ENCODE measurements at places on chromosomes 5 and 9.
A peak's percentile ranks its signal among the peaks of the same experiment; 100 is the strongest.

DNA sequence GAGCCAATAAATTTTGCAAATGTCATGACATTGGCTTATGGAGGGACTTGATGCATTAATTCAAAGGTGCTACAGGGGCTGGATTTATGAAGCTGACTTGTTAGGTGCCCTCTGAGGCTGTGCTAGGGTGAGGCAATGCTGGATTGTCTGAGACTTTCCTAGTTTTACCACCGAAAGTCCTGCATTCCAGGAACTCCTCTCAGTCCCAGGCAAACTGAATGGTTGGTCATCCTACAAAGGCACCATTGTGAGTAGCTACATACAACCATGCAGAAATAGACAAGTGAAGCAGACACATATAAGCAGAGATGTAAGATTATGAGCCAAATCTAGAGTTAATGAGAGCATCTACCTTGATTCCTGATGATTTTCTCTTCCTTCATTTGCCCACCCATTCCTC is 95.3 kb downstream of the LIX1 start:
- no peak for DNase-seq

GRCh38 chr5:81397176-81397575 is 3.2 kb upstream of the ACOT12 start:
- DNase-seq, result no peak

- no peak for DNase-seq
These were observed 255.9 kb downstream of the FAM114A2 start for GRCh38 chr5:153782589-153783361.

- DNase-seq, result no peak
These were observed 4.4 kb downstream of the SSNA1 start for GRCh38 chr9:137192859-137193258.

DNA sequence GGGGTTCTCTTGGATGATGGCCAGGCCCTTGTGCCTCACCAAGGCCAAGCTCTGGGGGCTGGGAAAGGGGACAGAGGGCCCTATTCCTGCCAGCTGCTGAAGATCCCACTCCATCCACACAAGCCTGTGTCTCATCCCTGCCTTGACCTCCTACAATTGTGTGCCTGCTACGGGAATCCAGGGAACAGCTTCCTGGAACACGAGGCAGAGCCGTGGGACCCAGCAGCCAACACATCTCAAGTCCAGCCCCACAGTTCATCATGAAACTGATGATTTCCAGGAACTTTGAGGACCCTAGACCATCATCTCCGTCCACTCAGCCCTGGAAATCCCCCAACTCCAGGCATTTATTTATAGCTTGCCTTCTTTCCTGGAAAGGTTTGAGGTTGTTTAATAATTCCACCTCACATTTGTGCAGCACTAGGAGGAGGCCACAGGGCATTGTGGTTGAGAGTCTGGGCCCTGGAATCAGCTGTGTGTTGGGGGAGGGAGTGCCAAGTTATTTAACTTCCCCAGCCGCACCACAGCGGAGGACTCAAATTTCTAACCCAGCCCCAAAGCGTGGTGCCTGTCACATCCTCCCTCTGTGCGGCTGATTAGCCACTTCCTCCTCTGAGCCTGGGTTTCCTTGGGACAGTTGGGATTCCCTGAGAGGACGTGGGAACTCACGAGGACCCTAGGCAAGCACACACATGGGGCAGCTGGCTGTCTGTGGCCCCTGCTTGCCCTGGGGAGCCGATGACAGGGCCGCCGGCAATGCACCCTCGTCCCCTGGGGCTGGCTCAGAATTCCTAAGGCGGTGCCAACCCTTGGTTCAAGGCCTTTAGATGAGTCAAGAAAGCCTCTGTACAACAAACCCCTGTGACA is 58.2 kb upstream of the GGTA1 start:
- peak; percentile 34 for DNase-seq

DNA sequence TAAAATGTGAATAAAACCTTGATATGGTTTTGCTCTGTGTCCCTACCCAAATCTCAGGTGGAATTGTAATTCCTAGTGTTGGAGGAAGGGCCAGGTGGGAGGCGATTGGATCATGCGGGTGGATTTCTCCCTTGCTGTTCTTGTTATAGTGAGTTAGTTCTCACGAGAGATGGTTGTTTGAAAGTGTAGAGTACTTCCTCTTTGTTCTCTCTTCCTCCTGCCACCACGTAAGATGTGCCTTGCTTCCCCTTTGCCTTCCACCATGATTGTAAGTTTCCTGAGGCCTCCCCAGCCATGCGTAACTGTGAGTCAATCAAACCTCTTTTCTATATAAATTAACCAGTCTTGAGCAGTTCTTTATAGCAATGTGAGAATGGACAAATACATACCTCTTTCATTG is 34.9 kb downstream of the TARS1 start:
- DNase-seq, result no peak

GRCh38 chr9:101716629-101717028 is 21.8 kb downstream of the GRIN3A start:
- no peak for DNase-seq

GRCh38 chr5:153480401-153480800 is 10.1 kb upstream of the GRIA1 start:
- DNase-seq, result no peak

- no peak for DNase-seq
These were observed 7.1 kb upstream of the PLK2 start for GRCh38 chr5:58466939-58467338.

DNA sequence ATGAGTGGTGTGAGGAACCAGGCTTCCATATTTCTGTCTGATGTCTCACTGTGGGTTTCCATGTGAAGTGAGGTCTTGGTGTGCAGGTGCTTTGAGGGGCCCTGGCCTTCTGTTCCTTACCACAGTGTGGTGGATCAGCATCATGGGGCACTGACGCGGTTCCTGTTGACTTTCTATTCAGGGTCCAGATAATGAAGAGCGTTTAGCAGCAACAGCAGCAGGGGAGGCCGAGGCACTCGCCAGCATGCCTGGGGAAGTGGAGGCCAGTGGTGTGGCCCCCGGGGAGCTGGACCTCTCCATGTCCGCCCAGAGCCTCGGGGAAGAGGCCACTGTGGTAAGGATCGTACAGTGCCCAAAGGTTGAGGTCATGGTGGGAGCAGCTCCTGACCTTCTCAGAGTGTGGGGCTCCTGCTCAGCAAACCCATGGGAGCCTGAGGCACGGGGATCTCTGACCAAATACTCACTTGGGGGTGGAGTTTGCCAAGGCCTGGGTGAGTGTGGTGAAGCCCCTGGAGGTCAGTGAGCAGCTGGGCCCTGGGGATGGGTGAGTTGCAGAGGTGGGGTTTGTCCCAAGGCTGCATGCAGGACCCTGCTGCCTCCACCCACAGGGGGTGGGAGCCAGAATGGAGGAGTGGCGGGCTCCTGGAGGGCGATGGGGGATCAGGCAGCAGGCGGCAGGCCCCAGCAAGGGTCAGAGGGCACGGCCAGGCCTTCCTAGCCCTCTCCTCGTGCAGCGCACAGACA is 61.2 kb downstream of the COL15A1 start:
- DNase-seq, result no peak

- DNase-seq, result no peak
These were observed 616.1 kb upstream of the RGMB start for GRCh38 chr5:98157368-98157767.

DNA sequence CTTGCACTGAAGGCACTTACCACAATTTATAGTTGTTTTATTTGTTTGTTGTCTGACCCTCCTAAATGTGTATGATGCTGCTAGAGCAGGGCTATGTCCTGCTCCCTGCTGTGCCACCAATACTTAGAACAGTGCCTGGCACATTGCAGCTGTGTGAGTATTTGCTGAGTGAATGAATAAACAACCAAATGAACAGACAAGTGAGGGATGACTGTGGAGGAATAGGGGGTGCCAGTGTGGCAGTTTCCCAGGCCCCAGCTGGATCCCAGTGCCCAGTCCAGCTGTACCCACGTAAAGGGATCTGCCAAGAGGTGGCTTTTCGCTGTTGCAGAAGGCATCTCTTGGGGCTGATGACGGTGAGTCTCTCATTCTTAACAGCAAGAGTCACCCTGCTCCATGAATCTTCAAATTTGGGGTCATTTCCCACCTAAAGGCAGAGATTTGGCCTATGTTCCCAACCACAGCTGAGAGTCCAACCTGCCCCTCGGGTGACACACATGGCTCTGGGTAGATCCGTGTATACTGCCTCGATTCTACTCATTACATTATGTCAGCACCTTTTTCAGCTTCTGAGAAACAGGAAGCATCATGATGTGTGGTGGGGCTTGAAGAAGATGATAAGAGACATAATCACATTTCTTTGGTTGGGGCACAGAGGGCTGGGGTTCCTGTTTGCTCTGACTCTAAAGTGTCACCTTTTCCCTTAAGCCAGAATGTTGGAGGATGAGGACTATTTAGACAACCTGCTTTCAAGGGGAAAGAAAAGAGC is 14.3 kb downstream of the IL5 start:
- peak; percentile 8 for DNase-seq

DNA sequence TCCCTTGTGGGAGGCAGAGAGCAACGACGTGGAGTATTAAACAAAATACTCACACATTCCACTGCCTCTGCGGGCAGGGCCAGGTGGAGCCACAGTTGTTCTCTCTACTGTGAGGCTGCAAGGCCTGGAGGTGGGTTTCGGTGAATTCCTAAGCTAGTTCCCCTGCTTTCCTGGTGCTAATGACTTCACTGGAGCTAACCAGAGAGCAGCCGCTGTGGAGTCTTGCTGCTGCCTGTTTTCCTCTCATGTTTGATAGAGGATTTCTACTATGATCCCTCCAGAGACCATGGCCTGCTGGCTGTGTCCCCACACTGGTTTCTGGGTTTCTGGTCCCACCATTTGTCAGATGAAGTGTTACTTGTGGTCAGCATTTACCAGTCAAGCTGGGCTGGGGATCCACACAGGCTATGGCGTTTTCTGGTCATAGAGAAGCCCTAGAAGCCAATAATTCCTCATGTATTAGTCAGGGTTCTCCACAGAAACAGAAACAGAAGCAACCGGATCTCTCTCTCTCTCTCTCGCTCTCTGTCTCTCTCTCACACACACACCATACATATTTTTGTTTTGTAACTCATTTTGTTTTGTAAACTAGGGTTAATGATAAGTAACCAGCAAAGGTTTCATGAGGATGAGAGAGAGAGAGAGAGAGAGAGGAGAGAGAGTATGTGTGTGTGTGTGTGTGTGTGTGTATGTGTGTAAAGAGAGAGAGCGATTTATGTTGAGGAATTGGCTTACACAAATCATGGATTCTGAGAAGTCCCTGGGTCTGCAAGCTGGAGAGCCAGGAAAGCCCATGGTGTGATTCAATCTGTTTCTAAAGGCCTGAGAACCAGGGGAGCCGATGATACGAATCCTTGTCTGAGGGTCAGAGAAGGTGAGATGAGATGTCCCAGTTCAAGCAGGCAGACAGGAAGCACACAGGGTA is 403.0 kb downstream of the GADD45G start:
- DNase-seq, result no peak

- DNase-seq, result no peak
These were observed 37.6 kb downstream of the DUSP1 start for GRCh38 chr5:172733131-172733973.

GRCh38 chr9:36874921-36875320 is 159.1 kb downstream of the PAX5 start:
- DNase-seq, result no peak

DNA sequence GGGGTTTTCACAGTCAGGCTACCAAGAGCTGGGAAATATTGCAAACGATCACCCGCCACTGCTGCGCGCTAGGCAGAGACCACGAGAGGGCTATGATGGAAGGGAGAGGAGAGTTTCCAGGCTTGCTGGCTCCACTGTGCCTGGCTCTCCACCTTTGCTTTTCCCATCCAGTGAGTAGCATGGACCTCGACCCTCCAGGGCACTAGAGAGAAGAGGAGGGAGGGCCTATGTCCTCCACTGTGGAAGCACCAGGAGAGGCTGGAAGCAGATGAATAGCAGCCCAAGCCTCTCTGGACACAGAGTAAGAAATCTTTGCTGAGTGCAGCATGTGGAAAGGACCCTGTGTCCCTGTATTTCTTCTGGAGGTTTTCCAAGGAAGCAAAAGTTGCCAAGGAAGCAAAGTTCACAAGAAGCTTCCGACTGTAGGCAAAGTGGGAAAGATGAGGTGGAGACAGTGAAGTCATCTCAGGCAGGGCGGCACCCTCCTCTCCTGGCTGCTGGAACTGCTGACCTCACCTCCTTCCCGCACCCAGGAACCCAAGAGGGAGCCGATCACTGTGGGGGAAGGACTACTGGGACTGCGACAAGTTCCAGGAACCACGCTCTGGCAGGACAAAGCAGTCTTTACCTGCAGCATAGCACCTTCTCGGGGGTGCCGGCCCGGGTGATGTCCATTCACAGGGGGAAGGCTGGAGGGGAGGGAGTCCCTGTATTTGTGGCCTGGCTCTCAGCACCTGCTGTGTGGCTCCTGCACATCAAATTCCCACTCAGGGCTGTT is 79.6 kb downstream of the CSNK1A1 start:
- DNase-seq, result no peak

GRCh38 chr5:30041291-30041690 is 1152.2 kb upstream of the CDH6 start:
- DNase-seq, result no peak

- no peak for DNase-seq
These were observed 49.9 kb upstream of the SNCAIP start for GRCh38 chr5:122262103-122262502.

GRCh38 chr5:53019320-53019719 is 30.2 kb downstream of the ITGA2 start:
- no peak for DNase-seq

DNA sequence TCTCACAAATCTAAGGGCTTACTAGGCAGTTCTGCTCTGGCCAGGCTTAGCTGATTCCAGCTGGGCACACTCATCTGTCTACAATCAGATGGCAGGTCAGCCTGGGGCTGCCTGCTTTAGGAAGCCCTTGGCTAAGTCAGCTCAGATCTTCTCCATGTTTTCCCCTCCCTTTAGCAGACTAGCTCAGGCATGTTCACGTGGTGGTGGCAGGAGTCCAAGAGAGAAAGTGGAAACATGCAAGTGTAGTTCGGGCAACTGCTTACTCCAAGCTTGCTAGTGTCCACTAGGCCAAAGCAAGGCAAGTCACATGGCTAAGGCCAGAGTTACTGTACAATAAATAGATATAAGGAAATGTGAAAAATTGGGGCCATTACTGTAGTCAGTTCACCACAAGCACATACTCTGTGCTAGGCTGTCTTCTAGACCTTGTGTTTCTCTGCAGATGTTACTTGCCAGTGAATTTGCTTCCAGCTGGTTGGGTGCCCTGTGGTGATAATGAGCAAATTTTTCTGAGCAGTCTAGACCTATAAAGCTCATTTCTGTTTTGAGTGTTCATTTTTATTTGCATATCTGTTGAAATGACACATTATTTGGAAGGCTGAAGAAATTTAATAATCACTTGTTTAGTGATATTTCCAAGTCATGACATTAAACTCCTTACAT is 38.3 kb downstream of the RECK start:
- no peak for DNase-seq

- no peak for DNase-seq
These were observed 176.7 kb upstream of the FGF10 start for GRCh38 chr5:44565902-44566301.

GRCh38 chr9:20925256-20926045 is 106.0 kb downstream of the HACD4 start:
- DNase-seq, result no peak

DNA sequence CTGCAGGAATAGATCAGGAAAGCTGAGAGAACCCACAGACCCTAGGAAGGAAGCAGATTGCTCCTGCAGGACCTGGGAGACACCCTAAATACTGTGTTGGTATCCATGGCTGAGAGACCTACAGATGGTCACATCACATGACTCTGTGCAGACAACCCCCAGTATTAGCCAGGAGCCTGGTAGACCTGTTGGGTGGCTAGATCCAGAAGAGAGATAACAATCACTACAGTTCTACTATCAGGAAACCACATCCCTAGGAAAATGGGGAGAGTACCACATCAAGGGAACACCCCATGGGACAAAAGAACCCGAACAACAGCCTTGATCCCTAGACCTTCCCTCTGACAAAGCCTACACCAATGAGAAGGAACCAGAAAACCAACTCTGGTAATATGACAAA is 24.2 kb upstream of the MELK start:
- DNase-seq, result no peak

- no peak for DNase-seq
These were observed 1008.9 kb downstream of the EFNA5 start for GRCh38 chr5:106661866-106662265.
